ENCODE measurements at places on chromosomes 13 and 19.

DNA sequence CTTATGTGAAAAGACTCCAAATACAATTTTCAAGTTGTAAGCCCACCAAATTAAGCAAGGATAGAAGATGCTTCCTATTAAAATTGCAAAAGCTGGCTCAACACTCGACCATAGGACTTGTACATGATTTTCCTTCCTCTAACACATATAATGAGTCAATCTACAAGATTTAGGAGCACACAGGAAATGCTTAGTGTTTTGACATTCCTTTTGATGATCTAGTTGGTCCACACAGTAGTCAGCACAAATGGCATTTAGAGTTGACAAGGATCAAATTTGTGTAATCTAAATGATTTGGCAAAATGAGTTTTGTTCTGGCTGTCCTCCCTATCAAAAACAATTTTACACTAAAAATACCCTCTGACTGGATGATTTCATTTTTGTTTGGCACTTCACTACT lies 340.2 kb downstream of the DIAPH3 start:
- DNase-seq: no peak

DNA sequence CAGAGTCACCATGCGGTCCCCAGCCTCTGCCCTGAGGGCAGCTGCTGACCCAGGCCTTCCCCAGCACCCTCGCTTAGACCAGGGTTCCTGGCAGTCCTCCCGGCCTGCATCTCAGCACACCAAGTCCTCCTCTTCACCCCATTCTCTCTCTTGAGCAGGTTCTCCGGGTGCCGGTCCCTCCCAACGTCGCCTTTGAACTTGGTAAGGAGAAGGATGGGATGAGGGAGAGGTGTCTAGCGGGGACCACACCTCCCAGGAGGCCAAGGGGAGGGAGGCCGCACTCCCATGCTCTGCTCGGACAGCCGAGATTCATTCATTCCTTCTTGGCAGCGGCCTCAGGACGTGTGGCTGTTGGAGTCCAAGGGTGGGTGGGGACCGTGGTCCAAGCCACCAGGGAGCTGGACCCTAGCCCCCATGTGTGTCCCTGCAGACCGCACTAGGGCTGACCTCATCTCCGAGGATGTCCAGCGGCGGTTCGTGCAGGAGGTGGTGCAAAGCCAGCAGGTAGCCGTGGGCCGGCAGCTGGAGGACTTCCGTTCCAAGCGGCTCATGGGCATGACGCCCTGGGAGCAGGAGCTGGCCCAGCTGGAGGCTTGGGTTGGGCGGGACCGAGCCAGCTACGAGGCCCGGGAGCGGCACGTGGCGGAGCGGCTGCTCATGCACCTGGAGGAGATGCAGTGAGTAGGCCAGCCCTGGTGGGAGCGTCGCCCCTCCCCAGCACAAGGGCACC lies 9.4 kb downstream of the ARHGEF1 start:
- no peak for DNase-seq

GRCh38 chr13:82661126-82661525 lies 1221.1 kb downstream of the SLITRK1 start:
- no peak for DNase-seq

- DNase-seq: no peak
Observed at GRCh38 chr13:44843403-44843802, 145.9 kb downstream of the NUFIP1 start.

DNA sequence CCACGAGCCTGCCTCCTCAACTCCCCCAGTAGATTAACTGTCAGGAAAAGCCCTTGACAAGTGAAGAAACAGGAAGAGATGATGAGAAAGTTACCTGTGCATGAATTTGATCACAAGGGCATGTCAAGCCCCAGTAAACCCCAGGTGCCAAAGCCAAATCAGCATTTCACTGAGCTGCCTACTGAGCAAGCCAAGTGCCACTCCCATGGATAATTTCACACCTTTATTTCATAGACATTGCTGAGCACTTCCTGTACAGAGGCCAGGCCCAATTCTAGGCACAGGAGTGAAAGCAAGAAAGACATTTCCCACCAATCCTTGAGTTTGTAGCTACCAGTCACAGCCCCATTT lies 2.4 kb downstream of the GADD45GIP1 start:
- DNase-seq: no peak

- DNase-seq: no peak
Observed at GRCh38 chr13:111323950-111324651, 3.7 kb downstream of the TEX29 start.
